NCI-H1417 (cell line): ENCODE measurements at places on chromosomes 4 and X.

DNA sequence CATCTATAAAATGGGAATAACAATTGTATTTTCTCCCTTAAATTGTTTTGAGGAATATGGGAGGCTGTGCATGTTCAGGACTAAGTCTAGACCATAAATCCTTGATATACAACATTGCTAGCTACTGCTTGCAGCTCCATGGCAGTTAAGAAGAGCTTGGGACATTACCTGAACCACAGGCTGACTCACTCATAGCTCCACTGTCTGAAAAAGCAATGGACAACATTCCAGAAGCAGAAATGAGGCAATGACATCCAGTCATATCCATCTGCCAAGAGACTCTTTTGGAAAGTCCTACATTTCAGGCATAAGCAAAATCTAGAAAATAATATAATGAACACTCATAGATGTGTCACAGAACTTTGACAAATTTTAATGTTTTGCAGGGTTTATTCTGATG lies 167.3 kb upstream of the LEF1 start:
- no peak for DNase-seq

DNA sequence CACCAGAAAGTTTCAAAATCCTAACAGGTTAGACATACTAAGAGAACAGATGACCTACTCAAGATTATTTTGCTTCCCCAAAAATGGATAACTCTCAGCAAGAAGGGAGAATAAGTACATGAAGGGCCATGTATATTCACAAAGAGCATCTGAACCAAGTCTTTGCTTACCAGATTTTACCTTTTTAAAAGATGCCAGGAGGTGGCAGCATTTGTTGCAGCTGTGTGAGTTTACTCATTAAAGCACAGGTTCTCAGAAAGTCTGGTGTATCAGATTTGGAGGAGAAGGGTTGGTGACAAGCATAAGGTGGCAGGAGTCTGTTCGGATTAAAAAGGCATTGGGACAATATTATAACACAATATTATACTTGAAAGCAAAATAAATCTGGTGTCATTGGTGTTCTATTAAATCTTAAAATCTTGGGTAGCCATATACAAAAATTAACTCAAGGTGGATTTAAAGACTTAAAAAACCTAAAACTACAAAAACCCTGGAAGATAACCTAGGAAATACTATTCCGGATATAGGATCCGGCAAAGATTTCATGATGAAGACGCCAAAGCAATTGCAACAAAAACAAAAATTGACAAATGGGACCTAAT lies 51.3 kb upstream of the NFKB1 start:
- peak; percentile 88 for DNase-seq

GRCh38 chr4:141999446-142000143 lies 363.2 kb downstream of the IL15 start:
- DNase-seq: no peak

- DNase-seq: no peak
These were observed 21.3 kb upstream of the SULT1B1 start for GRCh38 chr4:69781458-69782418.

GRCh38 chr4:151263455-151263854 lies 13.5 kb upstream of the PRSS48 start:
- no peak for DNase-seq

- DNase-seq: peak; percentile 60
These were observed 551.4 kb downstream of the IQCM start for GRCh38 chr4:149264093-149264733.

DNA sequence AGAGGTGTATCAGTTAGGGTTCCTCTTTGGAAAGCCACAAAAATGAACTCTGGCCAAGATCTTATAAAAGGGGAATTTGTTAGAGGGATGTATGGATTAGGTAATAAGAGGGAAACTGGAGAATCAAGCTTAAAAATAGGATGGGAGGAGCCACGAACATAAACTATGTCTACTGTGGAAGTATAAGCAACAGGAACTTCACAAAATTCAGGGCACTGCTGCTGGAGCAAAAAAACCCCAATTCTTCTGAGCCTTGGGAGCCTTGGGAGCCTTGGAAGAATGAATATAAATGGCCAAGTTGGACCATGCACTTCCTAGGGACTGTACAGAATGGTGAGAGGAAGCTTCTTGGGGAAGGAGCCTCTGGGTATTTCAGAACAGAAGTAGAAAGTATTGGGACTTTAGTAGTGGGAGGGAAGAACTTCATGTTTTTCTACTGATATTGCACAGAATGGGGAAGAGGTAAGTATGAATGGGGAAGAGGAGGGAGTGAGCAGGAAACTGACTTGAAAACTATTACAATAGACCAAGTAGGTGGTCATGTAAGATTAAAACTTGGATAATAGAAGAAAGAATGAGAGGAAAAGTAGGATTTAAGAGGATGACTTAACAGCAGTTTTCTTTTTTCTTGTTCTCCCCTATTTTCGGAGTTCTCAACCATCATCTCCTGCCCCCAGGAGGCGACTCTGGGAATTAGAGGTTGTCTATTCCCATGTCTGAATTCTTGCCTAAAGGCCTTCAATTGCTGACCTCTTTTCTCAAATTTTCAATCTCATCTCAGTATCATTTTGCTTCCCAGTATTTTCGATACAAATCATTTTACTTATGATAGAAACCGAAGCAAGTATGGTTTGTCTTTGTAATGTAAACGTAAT lies 44.4 kb upstream of the TAPT1 start:
- peak; percentile 20 for DNase-seq

DNA sequence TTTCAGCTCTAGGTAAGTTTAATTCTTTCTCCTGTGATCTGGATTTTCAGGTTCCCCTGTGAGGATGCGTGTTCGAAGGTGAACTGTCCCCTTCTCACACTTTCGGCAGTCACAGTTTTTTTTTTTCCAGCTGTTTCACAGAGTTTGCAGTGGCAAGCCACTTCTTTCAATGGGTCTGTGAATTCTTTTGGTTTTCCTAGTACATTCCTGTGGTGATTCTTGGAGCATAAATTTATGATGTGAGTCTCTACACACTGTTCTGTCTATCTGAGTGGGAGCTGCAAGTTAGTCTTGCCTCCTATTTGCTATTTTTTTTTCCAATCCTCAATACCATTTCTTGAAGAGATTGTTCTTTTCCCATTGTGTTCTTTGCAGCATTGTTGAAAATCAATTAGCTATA lies 595.5 kb downstream of the RAPGEF2 start:
- DNase-seq: no peak

DNA sequence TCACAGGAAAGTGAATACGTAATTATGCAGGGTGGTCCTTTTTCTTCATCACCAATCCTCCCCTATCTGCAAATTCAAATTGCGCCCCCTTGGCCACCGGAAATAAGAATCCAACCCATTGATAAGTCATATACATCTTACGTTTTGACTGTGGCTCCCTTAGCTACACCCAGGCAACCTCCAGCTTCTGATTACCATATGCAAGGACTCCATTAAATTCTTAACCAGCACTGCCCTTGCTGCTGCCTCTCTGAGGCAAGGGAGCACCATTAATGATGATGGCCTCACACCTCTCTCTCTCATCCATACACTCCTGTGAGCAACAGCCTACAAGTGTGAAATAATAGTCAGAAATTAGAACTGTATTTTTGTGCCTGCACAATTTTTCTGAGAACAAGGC lies 106.0 kb upstream of the NOCT start:
- peak; percentile 92 for DNase-seq

- peak; percentile 53 for DNase-seq
These were observed 9.3 kb downstream of the CETN2 start for GRCh38 chrX:152821145-152821765.

- no peak for DNase-seq
These were observed 159.4 kb downstream of the MGST2 start for GRCh38 chr4:139824882-139825522.

GRCh38 chrX:111411983-111412382 lies at the start of gene DCX:
Gene DCX, minus strand, starts transcription at chrX:111412192. Its CDS starts 1,794 bp downstream, at chrX:111410398.
- DNase-seq: peak; percentile 30

GRCh38 chrX:25158635-25159034 lies 142.9 kb upstream of the ARX start:
- no peak for DNase-seq

- DNase-seq: no peak
These were observed 617.1 kb upstream of the INTU start for GRCh38 chr4:127015667-127016117.

GRCh38 chr4:3257556-3258482 lies 8.9 kb downstream of the MSANTD1 start:
- DNase-seq: peak; percentile 54

- peak; percentile 87 for DNase-seq
These were observed 104.7 kb upstream of the NOCT start for GRCh38 chr4:138910914-138911336.

DNA sequence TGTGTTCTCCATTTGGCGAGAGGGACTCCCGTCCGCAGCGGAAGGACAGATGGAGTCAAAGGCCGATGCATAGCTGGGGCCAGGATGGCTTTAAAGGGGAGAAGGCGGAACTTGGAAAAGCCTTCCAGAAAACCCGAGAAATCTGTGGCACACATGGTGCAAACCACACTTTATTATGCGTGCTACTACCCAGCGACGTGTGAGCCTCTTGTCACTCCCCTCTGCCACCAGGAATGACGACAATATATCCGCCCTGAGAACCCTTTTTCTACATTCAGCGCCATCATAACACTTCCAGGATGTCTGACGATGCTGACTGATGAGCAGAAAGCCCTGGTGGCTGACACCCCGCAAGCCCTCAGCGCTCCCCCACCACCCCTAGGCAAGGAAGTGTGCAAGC lies 689 bp upstream of the DCHS2 start:
- DNase-seq: no peak

DNA sequence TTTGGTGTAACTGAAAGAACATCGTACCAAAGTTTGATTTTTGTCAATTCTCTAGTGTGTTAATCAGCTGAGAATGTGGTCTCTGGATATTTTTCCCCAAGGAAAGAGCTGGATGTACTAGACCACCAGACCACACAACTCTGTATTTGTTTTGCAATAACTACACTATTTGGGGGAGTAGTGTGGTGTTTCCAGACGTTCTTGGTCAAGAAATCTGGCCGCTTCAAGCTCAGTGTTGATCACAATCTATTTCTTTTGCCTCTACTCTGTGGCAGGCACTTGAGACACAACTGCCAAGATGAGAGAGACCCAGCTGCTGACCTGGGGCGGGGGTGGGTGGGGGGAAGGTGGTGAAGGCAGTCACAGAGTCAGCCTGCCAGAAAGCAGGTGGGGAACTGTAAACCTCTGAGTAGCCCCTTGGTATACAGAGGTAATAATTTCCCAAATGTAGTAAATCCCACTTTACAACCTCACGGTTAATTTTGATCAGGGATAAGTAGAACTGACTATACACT lies 30.6 kb downstream of the PTTG2 start:
- no peak for DNase-seq

- DNase-seq: no peak
These were observed 180.0 kb downstream of the SH3KBP1 start for GRCh38 chrX:19707246-19707871.

- DNase-seq: no peak
These were observed 188.4 kb upstream of the ANK2 start for GRCh38 chr4:112860830-112861690.

GRCh38 chrX:153717445-153717844 lies 6.7 kb downstream of the BCAP31 start:
- DNase-seq: no peak

GRCh38 chr4:7779432-7779768 lies 160.3 kb downstream of the AFAP1 start:
- no peak for DNase-seq

- DNase-seq: no peak
These were observed 23.4 kb upstream of the ZFP42 start for GRCh38 chr4:187972135-187972534.

- no peak for DNase-seq
These were observed 46.3 kb downstream of the ATP10D start for GRCh38 chr4:47531241-47531953.

GRCh38 chr4:56060036-56060435 lies 111.3 kb downstream of the CEP135 start:
- DNase-seq: no peak

DNA sequence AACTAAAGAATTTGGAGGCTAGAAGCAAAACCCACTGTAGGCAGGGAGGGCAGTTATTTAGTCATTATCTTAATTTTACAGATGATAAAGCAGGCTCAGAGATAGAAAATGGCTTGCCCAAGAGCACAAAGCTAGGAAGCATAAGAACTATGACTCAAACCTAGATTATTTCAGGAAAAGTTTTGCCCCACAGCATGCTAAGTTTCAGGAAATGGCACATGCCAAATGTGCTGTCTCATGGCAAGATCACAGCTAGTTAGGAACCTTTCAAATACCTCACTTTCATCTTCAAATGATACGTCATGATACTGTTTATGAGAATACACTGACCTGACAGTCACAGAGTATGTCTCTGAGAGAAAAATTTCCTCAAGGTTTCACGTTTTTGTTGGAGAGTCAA lies 78.5 kb upstream of the SPANXC start:
- DNase-seq: no peak

- DNase-seq: no peak
These were observed 201.3 kb upstream of the CPEB2 start for GRCh38 chr4:14800977-14801376.

GRCh38 chr4:88283661-88284438 lies 511 bp downstream of the PPM1K start:
- DNase-seq: no peak

GRCh38 chr4:14348506-14348905 lies 653.8 kb upstream of the CPEB2 start:
- no peak for DNase-seq

GRCh38 chr4:8162625-8163024 lies 4.0 kb upstream of the ABLIM2 start:
- peak; percentile 17 for DNase-seq

GRCh38 chr4:48130100-48130499 lies 4.0 kb downstream of the TXK start:
- DNase-seq: no peak

GRCh38 chr4:3186609-3187008 lies 62.4 kb upstream of the MSANTD1 start:
- DNase-seq: no peak

DNA sequence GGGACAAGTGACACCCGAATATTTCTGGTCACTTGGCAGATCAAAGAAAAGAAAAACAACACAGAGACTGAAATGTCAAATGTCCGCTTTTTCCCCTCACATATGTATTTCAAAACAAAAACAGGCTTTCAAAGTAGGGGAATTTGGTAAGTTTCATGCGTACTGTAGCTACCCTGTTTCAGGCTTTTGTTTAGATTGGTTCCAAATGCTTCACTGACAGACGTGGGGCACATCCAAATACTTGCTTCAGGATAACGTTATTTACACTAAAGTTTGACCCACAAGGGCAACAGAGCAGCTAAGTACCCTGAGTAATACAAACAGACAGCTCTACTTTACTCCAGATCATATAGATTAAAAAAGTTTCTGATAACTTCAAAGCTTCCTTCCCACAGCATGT lies 804.5 kb upstream of the POU3F4 start:
- DNase-seq: no peak

DNA sequence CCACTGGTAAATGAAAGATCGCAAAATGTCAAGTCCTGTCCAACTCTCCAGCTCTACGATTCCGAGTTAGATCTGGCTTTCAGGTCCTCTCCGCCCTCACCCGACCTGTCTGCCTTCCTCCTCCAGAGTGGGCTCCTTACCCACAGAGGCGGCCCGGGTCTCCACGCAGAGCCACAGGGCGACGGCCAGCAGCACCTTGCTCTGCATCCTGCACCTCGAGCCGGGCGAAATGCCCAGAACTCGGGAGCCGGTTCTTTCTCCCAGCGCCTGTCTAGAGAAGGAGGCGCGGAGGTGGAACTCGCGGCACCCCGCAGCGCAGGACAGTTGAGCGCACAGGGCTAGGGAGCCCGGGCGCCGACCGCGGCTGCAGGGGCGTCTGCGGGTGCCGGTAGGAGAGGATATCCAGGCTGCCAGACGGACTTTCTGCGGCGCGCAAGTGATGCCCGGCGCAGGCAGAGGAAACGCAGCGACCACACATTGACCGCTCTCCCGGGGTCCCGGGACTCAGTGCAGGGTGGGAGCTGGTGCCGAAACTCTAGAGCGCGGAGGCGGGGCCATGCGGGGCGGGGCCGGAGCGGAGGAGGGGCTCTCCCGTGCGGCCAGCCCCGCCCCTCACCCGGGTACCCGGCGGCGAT lies at the start of gene KDR:
Gene KDR (minus strand): TSS at position 509 of the 635 bp plus-strand sequence. CDS start 302 bp downstream, at position 207.
- no peak for DNase-seq
